ENCODE measurements at places on chromosomes 11 and 22. TPM values are rescaled to one million over a fixed set of nuclear protein-coding genes. Genes with fewer than 3 reads are reported as not detected.

The MAPK8IP2 gene
- 0.72 TPM for total RNA-seq

The RASSF10 gene
- 2.3 TPM for total RNA-seq

The ART1 gene
- not detected for total RNA-seq

The IL17REL gene
- total RNA-seq: not detected

The UEVLD gene
- total RNA-seq: 32.2 TPM
